ENCODE measurements at places on chromosomes 6 and 20. TPM values are rescaled to one million over a fixed set of nuclear protein-coding genes. Genes with fewer than 3 reads are reported as not detected.

The NRN1 gene
- 5.8 TPM for polyA plus RNA-seq

The BPIFB4 gene
- polyA plus RNA-seq = not detected

The POLR1H gene
- 33.5 TPM for polyA plus RNA-seq

The PLA2G7 gene
- 3.1 TPM for polyA plus RNA-seq

The SIRPA gene
- polyA plus RNA-seq = 24.4 TPM

The OTOR gene
- polyA plus RNA-seq = not detected
